ENCODE measurements at places on chromosomes 7 and 10. TPM values are rescaled to one million over a fixed set of nuclear protein-coding genes. Genes with fewer than 3 reads are reported as not detected.

DNA sequence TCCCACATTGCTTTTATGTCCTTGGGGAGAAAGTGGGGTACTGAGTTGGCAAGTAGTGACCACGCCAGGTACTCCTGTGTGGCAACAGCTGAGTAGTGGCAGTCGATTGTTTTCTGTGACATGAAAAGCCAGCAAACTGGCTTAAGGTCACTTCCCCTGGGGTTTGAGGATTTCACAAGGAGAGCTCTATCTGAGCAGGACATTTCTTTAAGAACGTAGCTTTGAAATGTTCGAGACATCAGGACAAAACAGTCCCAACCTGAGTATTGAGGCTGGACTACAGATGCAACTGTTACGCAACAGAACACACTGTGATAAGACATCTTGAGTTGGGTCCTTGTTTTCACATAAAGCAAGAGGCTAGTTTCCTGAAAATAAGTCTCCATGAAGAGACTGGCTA lies 146.7 kb upstream of the KLF14 start:
- H3K4me3 ChIP-seq = no peak overlapping the region
- H3K27ac ChIP-seq = no peak overlapping the region
- peaks cover 40% of the 10 kb centered on the region for H3K4me1 ChIP-seq
- DNase-seq = no peak

DNA sequence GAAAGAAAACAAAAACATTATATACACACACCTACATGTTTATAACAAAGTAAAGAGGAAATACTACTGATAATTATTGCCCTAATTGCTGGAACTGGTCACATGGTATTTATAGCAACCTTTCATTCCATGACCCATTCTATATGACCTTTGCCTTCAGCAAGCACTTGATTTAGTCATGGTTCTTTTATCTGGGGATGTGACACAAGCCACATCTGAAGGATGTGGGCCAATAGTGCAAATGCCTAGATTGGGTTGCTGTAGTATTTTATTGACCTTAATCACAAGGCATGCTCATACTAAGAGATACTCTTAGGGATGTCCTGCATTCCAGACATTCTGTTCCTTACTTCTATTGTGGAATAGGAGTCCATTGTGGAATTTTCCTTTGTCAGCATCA lies 723.5 kb upstream of the POM121L12 start:
- no peaks in the 10 kb centered on the region for H3K27me3 ChIP-seq
- no peak for DNase-seq
- H3K36me3 ChIP-seq = no peaks in the 10 kb centered on the region
- H3K4me1 ChIP-seq = no peaks in the 10 kb centered on the region

The RFC2 gene
- total RNA-seq = 66.0 TPM

The PDZD7 gene
- total RNA-seq = 0.25 TPM

The FAM237B gene
- total RNA-seq = not detected

The HMX2 gene
- 0.21 TPM for total RNA-seq
